ENCODE measurements at places on chromosomes 5 and 9.
A peak's percentile ranks its signal among the peaks of the same experiment; 100 is the strongest.

- peak; percentile 37 for DNase-seq
Observed at GRCh38 chr9:93598647-93599241, 22.4 kb downstream of the PHF2 start.

DNA sequence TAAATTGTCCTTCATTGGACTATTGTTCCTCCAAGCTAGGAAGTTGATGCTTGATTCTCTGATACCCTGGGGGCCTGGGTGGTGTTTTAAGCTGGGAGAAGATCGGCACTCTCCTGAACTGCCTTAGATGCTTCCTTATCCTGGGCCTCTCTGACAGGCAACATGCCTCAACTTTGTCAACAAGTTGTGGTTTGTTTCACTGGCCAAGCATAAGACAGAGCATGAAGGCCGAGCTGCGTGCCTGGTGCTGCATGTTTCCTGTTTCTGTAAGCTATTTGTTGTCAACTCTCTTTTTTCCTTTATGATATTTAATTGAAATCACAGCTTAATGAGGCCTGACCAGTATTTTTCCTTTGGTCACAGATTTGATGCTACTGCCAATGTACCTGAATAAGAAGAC lies 187.6 kb upstream of the TNC start:
- no peak for DNase-seq

DNA sequence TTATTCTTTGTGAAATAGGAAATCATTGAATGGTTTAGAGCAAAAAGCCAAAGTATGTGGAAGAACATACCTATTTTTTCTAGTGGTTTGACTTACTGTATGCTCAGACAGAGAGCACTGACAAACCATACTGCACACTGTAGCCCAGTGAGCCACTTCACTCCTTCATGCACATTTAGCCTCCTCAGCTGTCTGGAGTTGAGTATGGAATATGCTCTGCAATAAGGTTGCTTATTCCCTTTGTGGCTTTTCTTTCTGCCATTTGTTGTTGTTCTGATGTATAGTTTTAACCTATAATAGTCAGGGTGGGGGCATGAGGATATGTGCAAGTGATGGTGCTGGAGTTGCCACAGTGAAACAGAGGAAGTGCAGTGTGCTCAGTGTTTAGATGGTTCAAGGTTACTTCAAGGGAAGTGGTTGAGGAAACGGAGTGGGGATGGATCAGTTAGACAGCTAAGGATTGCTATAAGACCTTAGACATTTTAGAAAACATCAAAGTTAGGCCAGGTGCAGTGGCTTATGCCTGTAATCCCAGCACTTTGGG lies 100.7 kb downstream of the CDC42SE2 start:
- DNase-seq: no peak

DNA sequence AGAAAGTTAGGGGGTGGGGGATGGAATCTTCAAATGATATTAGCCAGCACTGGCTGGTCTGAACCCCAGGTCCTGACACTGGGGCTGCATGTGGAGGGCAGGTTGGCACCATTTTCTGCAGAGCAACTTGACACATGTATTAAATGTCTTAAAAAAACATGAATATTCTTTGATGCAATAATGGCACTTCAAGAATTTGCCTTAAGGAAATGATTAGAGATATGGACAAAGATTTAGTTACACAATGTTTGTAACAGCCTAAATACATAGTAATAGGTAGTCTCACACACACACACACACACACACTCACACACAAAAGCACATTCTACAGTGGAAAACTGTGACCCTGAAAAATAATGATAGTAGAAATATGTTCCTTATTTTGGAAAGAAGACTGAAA lies 3.6 kb downstream of the SVEP1 start:
- DNase-seq: no peak
